Inflammatory macrophage (primary cell): ENCODE measurements at places on chromosomes 16 and 17.

- peak; percentile 74 for DNase-seq
Measured at GRCh38 chr16:28623172-28623711, 13.4 kb upstream of the SULT1A1 start.

- peak; percentile 72 for DNase-seq
Measured at GRCh38 chr16:21656795-21657768, 4.7 kb upstream of the IGSF6 start.

DNA sequence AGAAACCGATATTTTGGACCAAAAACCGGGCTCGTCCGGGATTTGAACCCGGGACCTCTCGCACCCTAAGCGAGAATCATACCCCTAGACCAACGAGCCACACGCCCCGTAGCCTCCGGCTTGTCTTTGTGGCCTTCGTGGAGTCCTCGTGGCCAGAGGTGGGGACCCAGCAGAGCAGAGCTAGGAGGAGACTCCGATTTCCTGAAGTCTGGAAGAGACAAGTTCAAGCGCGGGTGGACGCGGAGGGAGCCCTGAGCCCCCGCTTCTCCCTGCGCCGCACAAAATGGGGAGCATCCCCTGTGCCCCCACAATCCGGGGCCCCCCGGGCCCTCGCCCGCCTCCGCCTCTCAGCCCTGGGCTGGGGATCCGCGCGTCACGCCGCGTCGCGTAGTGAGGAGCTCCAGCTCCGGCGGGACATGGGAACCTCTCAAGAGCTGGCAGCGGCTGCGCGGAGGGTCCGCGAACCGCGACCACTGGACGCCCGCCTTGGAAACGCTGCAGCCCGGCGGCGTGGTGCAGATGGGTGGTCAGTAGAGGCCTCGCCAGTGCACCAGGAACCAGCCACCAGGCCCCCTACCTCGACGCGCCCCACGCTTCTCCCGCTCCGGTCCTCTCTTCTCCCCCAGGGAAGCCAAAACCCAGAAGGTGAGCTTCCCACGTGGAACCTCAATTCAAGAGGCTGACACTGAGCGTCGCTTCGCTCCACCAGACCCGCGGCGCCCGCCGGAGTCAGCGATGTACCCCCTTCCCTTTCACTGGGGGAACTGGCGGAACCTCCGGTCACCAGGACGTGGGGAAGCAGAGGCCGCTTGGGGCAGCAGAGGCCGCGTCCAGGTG is 5.2 kb upstream of the OR1F1 start:
- DNase-seq, result peak; percentile 26

DNA sequence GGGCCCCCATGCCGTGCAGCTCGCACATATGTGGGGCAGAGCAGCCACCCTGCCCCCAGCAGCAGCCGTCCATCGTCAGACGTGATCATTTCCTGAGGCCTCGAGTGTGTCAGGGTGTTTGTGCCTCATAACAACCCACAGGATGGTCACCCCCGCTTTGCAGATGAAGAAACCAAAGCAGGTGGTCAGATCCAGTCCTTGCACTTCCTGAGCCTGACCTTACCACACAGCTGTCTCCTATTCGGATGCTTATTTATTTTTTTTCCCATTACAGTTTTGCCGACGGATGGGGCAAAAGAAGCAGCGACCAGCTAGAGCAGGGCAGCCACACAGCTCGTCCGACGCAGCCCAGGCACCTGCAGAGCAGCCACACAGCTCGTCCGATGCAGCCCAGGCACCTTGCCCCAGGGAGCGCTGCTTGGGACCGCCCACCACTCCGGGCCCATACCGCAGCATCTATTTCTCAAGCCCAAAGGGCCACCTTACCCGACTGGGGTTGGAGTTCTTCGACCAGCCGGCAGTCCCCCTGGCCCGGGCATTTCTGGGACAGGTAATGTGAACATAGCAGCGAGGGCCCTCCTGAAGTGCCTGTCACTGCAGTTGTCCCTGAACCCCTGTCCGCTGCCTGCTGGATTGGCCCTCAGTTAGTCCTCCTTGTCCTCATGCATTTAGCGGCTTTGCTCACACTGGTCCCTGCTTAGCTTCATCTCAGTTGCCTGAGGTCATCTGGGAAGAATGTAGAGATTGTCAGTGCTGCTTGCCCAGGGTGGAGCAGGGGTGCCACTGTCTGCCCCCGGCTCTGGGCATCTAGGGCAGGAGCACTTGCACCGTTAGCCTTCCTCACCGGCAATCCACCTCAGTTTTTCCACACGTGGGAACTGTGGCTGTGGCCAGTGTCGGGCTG is 1.4 kb downstream of the MPG start:
- peak; percentile 53 for DNase-seq

DNA sequence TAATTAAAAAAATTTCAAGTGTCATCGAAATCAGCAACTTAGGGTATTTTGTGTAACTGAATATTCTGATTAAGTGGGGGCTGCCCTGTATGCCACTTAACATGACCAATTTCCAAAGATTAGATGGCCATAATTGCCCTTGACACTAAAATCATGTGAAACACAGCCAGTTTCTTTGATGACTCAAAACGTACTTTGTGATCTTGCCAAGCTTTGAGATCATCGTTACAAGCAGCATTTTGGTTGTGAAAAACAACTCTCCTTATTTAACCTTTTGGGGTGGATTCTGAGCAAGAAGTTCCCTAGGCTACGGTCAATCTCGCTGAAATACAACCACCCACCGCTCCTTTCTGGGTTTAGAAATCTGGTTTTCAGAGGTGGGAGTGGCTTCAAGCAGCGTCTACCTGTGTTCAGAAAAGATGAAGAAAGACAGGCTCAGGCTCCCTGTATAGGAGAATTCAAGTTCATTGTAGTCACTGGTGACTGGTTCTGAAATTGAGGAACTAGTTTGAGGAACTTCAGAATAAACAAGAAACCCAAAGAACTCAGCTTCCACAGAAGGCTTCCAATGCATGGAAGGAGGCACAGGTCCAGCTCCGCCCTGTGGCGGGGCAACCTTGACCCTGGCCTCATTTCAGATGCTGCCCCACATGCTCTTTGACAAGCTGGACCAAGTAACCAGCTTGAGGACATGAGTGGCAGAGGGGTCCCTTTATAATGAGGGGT is 9.4 kb downstream of the MAP3K14 start:
- DNase-seq, result peak; percentile 90

DNA sequence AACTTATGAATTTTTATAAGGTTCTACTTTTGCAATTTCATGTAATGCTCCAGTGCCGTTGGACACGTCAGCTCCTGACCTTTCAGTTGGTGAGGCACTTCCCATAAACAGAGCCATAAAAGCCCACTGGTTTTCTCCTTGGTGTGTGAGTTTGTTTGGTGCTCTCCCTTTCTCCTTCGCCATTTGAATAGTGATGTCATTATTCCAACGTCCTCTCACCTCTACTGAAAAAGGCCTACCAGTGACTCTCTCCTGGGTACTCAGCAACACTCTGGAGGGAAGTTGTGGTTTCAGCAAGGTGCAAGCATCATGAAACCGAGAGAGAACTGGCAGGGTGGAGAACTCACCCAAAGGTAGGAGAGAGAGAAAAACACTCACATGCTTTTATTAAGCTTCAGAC is 29.6 kb upstream of the HNF1B start:
- DNase-seq, result peak; percentile 28

DNA sequence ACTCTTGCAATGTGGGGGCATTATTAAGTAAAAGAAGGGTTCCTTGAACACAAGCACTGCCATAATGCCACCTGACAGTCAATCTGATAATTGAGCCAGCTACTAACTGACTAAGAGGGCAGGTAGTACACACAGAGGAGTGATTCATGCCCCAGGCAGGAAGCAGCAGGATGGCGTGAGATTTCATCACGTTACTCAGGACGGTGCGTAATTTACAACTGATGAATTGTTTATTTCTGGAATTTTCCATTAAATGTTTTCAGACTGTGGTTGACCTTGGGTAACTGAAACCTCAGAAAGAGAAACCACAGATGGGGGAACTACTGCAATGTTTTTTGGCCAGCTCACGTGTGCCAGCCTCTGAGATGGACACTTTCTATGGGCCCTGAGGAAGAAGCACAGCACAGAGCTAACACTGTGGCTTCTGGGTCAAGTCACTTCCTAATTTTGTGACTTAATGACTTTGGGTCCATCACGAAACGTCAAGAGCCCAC is 46.7 kb downstream of the C17orf67 start:
- peak; percentile 96 for DNase-seq

- DNase-seq, result no peak
Measured at GRCh38 chr17:80455784-80456183, 20.6 kb downstream of the NPTX1 start.

- no peak for DNase-seq
Measured at GRCh38 chr17:83070800-83071341, 8.5 kb upstream of the METRNL start.

DNA sequence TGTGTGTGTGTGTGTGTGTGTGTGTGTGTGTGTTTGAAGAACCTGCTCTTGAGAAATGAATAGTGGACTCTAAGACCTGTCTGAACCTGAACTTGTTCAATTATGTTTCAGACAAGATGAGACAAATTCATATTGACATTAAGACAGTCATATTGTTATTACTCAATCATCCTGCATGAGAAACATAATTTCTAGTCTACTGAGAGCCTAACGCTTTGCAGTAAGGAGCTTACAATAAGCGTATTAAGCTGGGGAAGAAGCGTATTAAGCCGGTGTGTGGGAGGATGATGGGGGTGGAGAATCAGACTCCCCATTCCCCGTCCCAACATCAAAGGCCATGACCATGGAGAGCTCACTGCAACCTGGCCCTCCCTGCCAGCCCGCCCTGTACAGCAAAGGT is 22.4 kb upstream of the MNT start:
- no peak for DNase-seq

GRCh38 chr17:6706996-6707395 is 6.2 kb downstream of the SLC13A5 start:
- DNase-seq, result no peak
